ENCODE measurements at places on chromosomes 5 and 9.

- DNase-seq, result peak; percentile 79
Measured at GRCh38 chr5:95960667-95961616, 709 bp downstream of the ELL2 start.

- no peak for DNase-seq
Measured at GRCh38 chr9:124042201-124042721, 30.7 kb downstream of the LHX2 start.

DNA sequence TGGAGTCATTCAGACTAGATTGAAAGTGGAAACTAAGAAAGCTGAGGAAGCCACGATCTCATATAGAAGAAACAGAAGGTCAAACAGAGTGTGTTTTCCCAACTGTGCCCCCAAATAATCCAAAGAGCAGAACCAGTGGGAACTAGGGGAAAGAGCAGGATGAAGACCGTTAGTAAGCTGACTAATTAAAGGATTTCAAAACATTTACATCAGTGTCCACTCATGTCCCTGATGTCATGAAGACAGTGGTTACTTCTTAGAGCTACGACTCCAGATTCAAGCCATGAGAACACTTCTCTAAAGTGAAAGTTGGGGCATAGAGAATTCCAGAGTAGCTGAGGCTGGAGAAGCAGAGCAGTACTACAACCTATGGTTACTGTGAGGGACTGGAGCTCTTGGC, 119.6 kb upstream of the SLC12A2 start:
- DNase-seq, result no peak

GRCh38 chr9:79663300-79663699, 91.5 kb downstream of the TLE4 start:
- no peak for DNase-seq

Data from CD4-positive, alpha-beta T cell treated with Interleukin-17A for 1 hour (primary cell).